ENCODE measurements at places on chromosomes 2 and 18.

DNA sequence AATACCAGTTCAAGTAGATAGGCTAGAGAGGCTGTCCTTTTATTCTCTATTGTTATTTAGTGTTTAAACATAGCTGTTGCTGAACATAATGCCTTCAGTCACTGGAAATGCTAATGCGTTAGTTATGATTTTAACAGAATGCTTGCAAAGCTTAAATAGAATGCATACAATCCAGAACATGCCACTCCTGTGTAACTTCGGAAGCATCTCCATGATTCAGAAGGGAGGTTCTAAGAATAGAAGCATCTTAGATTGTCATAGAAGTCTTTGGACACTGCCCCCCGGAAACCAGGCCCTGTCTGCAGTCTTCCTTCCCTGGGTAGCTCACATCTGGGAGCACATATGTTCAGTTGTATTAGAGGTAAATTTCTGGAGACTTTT, 73.2 kb downstream of the ZNF532 start:
- DNase-seq: no peak

DNA sequence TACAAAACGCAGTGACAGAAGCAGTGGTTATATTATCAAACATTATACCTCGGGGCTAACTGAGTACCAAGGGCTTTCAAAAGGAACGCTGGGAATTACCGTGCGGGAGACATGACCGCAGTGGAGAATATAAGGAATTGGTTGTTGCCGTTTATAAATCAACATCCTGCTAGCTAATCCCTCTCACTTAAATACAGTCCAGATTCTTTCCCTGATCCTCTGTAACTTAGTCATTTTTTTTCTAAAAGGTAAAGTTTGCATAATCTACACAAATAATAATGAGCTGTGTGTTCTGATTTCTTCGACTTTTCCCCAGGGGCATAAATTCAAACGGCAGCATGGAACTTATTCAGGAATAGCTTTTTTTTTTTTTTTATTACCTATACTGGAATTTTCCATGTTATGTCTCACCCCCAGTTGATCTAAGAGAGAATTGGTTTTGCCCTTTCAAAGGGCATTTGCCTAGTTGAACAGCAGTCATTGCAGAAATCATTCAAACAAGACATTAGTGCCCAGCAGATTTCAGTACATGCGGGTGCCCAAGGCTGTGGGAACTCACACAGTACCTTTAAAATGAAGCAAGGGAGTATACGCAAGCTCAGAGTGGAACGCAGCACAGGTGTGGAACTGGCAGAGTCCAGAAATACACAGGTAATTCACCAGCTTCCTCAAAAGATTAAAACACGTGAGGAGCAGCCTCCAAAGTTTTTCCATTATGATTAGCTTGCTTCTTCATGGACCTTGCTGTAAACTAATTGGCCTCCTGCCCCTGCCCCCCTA, 63.9 kb downstream of the SMIM21 start:
- no peak for DNase-seq

GRCh38 chr18:48934723-48935432, 15.9 kb downstream of the SMAD7 start:
- no peak for DNase-seq

DNA sequence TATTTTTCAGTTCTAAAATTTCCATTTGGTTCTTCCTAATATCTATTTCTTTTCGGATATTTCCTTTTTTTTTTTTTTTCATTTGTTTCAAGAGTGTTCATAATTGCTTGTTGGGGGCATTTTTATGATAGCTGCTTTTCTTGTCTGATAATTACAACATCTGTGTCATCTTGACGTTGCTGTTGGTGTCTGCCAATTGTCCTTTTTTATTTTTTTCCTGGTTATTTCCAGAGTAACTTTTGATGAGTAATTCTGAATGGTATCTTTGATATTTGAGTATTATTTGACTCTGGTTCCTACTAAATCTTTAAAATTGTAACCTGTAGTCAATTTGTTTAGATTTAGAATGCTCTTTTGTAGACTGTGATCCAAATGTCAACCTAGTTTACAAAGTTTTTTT, 51.3 kb upstream of the CHRNA1 start:
- no peak for DNase-seq

DNA sequence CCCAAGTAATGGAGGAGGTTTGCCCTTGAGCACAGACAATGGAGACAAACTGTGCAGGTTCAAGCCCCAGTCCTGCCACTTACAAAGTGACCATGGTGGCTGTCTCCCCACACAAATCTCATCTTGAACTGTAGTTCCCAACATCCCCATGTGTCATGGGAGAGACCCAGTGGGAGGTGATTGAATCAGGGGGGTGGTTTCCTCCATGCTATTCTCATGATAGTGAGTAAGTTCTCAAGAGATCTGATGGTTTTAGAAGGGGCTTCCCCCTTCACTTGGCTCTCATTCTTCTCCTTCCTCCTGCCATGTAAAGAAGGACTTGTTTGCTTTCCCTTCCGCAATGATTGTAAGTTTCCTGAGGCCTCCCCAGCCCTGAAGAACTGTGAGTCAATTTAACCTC, 225.4 kb downstream of the TXNL1 start:
- no peak for DNase-seq

DNA sequence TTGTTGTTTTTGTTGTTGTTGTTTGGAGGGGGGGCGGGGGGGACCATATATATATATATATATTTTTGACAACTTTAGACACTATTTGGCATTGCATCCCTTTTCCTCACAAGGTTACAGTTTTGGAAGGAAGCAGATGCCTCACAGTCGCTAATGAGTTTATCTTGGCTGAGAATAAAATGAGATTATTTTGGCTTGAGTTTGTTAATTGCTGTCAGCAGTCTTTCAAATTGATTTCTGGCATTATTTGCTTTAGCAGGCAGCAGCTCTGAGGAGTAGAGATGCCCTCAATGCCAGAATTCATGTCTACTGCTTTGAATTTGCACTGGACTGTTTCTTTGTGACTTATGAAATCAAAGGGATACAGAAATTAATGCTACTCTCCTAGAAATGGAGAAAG, 595.2 kb upstream of the HNMT start:
- DNase-seq: no peak

DNA sequence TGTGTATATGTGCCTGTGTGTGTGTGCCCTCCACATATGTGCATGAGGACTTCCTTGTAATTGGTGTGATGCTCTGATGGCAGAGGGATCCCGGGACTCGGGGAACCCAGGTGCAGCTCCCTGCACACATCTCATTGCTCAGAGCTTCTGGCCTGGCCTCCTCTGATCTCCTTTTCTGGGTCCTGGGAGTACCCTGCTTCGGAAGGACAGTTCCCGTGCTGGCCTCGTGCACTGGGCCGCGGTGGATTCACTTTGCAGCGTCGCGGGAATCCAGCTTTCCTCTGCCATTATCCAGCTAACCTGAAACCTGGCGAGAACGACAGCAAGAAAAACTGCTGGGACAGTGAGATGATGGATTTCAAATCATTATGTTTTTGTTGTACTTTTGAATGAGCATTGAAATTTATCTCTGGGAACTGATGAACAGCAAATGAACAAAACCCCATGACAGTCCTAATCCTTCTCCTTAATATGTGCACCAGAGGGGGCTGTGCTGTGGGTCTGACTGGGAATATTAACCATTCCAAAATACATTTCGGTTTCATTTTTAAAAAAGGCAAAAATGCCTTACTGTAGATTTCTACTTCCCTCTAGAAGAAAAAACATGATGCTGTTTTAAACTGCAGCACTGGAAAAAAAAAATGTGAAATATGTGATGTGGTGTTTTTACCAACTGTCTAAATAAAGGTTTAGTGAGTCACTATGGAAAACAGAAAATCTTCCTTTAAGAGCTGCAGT, 78.2 kb downstream of the PTGR3 start:
- DNase-seq: no peak

GRCh38 chr18:70554854-70555445, 266.1 kb downstream of the SOCS6 start:
- DNase-seq: no peak

DNA sequence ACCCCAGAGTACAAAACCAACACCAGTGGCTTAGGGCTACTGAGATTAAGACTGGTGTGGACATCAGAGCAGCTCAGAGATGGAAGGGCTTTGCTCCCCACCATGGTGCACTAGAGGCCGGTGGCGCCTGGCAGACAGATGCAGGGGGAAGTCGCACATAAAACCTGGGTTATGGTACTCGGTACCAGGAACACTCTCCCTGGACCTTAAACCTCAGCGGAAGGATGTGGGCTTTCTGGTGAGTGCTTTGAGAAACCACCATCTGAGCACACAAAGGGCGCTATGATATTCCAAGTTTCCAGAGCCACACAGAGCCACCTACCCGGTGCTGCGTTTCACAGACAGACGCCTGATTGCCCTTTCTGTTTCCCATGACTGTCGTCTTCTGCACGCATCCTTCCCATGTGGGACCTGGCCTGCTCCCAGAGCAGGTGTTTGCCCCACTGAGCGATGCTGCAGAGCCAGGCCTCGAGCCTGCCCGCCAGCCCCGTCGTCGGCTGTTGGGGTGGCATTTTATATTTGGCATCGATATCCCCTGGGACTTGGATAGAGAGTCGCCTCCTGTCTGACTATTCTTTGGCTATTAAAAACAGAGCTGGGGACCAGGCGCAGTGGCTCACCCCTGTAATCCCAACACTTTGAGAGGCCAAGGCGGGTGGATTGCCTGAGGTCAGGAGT, 89.5 kb upstream of the ODC1 start:
- no peak for DNase-seq

- no peak for DNase-seq
Observed at GRCh38 chr2:38109732-38110181, 33.8 kb upstream of the CYP1B1 start.

DNA sequence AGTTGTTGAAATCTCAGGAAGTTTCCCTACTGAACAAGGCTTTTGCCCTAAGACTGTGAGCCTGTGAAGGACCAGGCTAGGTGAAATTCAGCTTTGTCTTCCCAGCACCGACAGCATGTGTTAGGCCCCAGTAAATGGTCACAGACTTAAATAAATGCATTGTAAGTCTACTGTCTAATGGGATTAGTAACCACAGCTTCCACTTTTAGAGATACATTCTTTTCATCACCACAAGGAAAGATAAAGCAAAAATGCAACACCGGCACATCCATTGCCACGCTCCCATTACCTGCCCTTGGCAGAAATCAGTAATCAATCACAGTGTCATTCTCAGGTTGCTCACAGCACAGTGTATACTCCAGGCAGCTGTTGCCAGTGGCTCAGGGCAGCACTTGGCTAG, 59.3 kb downstream of the CRACDL start:
- DNase-seq: no peak

DNA sequence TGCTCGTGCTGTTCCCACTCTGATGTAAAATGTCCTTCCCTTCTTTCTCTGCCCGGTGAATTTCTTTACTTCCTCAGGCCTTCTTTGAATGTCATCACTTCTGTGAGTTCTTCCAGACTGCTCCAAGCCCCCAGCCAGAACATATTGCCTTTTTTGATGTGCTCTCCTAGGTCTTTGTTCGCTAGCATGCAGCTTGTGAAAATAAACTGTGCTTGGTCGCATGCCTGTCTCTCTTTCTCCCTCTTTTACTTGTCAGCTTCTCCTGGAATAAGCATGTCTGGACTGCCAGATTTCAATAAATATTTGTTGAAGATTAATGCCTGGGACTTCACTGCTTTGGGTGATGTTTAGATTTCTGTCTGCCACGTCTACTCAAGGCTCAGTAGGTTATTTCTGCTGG, 82.7 kb upstream of the ARHGAP28 start:
- DNase-seq: no peak

DNA sequence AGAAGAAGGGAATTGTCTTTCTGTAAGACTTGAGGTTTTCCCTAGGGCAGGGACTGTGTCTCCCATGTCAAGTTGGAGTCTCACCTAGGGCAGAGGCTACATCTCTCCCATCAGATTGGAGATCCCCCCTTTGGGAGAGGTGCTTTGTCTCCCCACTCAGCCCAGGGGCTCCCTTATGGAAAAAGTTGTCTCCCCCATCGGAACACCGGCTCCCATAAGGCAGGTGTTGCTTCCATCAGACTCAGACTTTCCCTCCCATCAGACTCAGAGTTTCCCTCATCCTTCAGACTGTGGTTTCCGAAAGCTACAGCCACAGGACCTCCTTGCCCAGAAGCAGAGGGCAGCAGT, 5.8 kb downstream of the ANKRD53 start:
- DNase-seq: no peak

DNA sequence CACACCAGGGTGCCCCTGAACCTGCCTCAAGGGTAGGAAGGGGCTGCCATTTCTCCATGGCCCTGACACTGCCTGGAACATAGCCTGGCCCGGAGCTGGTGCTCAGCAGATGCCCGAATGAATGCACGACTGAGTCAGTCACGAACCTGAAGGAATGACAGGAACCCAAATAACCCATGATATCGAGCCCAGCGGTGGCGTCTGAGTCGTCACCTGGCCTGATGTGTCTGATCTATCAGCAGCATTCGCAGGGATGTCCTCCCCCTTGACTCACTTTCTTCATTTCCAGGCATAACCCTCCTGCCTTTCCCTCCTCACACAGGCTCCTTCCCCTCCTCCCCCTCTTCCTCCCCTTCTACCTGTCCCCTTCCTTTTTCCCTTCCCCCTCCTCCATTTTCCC, 52.1 kb upstream of the SMAD7 start:
- no peak for DNase-seq

DNA sequence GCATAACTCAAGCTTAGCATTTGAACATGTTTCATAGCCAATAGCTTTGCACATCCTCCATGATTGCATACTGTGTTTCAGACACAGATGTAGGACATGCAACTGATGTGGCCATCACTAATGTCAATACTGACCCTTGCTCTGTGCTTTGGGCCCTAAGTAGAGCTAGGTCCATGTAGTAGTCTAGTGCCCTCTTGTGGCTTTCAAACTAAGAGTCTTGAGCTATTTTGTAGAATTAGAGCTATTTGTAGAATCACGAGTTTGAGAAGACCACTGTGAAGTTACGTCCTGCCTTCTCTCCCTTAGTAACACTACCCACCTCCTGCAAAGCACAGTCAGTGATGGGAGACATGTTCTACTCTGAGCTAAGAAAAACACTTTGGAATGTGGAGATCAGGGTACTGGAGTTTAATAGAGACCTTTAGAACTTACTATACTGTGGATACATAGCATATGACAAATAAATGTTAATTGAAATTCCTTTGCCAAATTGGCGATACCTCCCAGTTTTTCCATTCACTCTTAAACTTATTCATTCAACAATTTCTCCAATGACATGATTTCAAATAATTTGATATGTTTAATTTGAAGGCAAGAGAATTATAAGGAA, 306.5 kb upstream of the TNP1 start:
- DNase-seq: no peak

DNA sequence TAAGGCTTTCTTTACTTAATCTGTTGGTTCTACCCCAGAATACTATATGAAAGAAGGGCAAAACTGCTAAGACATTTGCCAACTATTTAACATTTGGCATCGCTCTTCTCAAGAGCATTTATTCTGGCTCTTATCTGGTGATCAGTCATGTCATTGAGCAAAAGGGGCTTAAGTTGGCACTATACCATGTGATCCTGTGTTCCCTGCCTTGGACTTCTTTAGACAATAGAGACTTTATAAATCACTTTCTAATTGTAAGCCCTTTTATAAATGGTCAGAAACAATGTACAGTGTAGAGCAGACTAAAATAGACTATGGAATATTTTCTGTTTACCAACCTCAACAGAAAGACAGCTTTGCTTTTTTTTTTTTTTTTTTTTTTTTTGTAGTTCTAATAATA, 52.1 kb downstream of the GTF3C3 start:
- DNase-seq: no peak
